Small intestine (tissue), 16 donors: ENCODE measurements at places on chromosomes 1 and 21.

DNA sequence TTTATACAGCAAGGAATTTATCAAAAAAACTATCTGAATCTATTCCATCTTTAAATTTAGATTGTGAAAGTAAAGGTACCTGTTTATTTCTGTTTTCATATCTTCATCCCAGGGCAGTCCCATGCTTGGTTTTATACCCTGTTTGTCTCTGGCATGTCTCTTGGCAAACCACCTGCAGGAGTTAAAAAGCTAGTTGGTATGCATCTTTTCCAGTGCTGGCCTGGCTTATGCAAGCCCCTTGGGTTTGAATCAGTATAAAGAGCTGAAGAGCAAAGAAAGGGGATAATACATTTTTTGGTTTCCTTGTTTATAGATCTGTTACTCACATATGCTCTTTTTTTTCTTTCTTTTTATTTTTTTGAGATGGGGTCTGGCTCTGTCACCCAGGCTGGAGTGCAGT is 37.8 kb downstream of the LRRC8C start:
- DNase-seq, result no peak

GRCh38 chr1:235442788-235443429 is 61.3 kb downstream of the B3GALNT2 start:
- no peak for DNase-seq

- no peak for DNase-seq
These were observed 258.1 kb upstream of the C1orf87 start for GRCh38 chr1:60331647-60332046.

GRCh38 chr1:218957971-218958370 is 215.7 kb upstream of the LYPLAL1 start:
- no peak for DNase-seq

- no peak for DNase-seq
These were observed 13.8 kb downstream of the PDIK1L start for GRCh38 chr1:26125382-26125781.

GRCh38 chr1:194071205-194071604 is 884.8 kb upstream of the B3GALT2 start:
- DNase-seq, result no peak

DNA sequence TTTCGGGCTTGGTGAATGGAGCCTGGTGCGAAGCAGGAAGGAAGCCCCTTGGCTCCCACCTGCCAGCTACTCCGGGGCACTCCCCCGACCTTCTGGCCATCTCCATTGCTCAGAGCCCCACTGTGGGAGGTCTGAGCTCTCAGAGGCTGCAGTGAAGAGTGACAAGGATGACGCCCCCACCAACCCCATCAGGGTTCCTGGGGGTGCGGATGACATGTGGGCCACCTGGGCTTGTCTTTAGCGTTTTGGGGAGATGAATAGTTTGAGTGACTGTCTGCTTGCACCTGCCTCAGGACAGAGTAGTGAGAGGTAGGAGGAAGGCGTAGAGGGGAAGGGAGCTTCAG is 43.2 kb upstream of the LBR start:
- no peak for DNase-seq

- DNase-seq, result no peak
These were observed 118.8 kb upstream of the PALMD start for GRCh38 chr1:99527078-99527477.

DNA sequence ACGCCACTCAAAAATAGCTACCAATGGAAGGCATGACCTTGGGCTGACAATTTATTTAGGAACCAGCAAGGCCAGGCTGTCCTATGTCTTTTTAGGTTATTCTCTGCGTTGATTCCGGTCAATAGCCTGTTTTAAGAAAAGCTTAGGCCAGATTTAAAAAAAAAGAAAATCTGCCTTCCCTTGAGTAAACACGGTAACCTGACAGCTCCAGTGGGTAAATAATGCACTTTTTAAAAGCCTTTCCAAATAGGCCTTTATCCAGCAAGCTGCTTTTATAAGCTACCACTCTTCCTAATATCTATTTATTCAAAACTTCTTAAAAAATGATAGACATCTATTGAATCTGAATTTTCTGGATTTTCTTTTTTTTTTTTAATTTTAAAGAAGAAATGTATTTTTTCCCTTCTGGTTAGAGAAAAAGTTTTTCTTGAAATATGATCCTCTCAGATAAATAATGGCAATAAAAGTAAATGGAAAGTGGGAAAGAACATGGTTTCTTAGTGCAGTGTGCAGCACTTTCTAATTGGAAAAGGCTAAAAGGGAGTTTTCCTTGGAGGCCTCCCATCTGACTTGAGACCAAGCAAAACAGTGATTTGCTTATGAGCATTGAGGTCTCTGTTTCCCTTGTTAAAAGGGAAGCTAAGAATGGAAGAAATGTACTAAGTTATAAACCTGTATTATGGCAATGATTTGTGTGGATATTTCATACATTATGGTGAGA is 281.0 kb upstream of the RUNX1 start:
- DNase-seq, result no peak

GRCh38 chr1:234589064-234589800 is 20.7 kb downstream of the IRF2BP2 start:
- no peak for DNase-seq
